ENCODE measurements at places on chromosomes 11 and 22.

DNA sequence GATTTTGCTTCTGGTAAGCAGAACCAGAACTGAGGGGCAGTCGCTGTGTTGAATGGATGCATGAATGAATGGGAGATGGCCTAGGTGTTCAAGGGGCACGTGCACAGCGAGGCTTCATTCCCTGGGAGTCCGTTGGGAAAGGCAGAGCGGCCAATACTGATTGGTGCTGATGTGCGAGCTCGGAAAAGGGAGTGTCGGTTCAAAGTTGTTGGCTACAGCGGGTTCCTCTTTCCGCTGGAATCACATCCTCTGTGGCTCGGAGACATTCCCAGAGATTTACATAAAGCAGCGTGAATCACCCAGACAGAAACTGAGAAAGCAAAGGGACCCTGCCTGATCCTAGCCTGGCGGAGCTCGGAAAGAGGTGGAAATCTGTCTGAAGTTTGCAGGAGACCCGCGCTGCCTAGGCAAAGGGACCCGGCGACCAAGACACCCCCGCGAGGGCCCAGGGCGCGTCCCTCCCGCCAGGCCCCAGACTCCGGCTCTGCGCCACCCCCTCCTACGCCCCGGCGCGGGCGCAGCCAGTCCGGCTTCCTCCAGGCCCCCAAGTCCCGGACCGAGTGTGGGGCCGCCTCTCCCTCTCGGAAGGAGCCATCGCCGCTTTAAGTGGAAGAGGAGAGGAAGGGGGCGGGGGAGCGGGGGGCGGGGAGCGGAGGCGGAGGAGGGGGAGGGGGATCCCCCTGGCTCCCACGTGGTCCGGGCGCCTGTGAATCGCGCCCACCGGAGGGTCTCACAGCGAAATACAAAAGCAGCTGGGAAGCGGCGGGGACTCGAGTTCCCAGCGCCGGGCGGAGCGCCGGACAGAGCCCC lies at the start of gene FJX1:
Gene FJX1, plus strand, starts transcription at position 774 of the 810 bp plus-strand sequence. CDS start 177 bp downstream, outside the sequence.
- DNase-seq = peak; percentile 31

DNA sequence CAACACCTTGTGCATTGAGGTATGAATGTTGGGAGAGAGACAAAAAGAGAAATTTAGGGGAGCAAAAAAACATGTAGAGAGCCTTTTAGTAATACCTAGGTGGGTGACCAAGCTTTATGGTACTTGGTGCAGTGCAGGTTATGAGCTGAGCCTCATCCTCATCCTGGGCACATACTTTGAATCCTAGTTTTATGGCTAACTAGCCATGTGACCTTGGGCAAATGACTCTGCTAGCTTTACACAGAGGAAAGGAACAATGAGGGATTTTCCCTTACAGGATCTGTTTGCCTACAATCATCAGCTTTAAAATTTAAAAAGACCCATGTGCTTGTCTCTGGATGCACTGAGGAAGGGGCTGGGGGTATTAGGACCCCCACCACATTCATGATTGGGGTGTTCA lies 187.8 kb upstream of the ISX start:
- no peak for DNase-seq

- DNase-seq = peak; percentile 82
Observed at GRCh38 chr22:20606041-20606783, 98.8 kb downstream of the MED15 start.

GRCh38 chr22:26689513-26690301 lies 32.3 kb downstream of the MIAT start:
- no peak for DNase-seq

- DNase-seq = no peak
Observed at GRCh38 chr22:35684270-35684700, 33.4 kb upstream of the APOL5 start.

DNA sequence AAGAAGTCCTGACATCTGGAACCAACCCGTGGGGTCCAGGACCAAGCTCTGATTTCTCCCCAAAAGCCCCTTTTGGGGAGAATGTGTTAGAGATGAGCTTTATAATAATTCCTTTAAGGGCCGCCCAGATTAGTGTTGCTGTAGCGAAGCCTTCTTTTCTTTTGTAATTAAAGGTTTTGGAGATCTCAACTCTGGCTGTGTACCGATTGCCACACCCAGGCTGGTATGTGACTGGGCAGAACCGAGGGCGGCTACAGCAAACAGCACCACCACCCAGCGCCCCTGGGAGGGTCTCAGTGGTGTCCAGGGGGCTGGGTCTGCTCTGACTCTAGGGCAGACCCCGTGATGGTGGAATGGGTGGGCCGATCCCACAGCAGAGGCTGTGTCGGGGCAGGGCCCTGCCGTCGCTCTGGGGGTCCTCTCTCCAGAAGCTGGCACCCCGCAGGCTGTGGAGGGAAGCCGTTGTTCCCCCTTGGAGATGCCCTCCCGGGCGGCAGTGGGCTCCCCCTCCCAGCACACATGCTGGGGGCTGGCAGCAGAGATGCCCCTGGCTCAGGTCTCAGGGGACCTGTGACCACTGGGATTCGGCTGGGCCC lies 31.0 kb downstream of the TPCN2 start:
- no peak for DNase-seq

GRCh38 chr11:64620381-64620971 lies 29.5 kb downstream of the SLC22A12 start:
- no peak for DNase-seq

DNA sequence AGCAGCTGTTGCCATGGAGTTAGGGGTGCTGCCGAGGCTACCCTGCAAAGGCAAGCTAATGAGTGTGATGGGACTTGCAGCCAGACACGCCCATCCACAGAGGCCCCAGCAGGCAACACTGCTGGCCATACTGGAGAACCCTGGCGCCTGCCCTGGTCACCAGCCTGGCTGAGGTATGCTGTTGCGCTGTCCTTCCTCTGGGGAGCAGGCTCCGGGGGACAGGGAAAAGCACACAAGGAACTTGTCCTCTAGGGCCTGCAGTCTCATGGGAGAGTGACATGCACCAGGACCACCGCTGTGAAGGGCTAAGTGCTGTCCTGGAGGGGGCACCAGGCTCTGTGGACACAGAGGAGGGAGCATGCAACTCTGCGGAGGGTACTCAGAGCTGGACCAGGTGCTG lies 35.8 kb downstream of the TOM1 start:
- no peak for DNase-seq

- no peak for DNase-seq
Observed at GRCh38 chr11:116255321-116255953, 517.4 kb downstream of the BUD13 start.

DNA sequence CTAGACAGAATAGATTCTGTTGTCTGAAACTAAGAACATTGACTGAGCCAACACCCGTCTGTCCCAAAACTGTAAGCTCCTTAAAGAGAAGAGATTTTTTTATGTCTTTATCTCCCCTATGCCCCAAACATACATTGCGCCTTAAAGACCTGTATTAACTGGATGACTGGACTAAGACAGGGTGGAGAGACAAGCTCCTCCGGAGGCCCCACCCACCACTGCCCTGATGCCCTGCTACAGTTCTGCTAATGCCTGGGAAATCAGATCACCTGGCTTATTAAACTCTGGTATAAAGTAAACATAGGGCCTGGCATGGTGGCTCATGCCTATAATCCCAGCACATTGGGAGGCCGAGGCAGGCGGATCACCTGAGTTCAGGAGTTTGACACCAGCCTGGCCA lies 203.7 kb downstream of the TENM4 start:
- DNase-seq = no peak

DNA sequence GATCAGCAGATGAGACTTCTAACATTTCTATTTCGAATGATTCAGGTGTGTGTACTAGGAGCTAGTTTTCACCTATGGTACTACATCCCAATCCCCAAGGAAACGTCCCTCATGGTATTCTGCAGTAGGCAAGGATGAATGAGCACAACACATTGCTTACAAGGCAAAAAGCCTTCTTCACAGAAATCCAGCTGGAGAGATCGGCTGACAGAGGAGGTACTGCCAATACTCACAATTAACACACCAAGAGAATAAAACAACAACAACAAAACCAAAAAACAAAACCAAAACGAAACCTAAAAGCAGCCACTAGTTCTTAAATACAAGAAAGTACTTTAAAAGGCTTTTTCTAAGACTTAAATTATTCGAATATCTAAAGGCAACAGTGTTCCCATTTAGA lies 101.4 kb downstream of the PICALM start:
- no peak for DNase-seq

DNA sequence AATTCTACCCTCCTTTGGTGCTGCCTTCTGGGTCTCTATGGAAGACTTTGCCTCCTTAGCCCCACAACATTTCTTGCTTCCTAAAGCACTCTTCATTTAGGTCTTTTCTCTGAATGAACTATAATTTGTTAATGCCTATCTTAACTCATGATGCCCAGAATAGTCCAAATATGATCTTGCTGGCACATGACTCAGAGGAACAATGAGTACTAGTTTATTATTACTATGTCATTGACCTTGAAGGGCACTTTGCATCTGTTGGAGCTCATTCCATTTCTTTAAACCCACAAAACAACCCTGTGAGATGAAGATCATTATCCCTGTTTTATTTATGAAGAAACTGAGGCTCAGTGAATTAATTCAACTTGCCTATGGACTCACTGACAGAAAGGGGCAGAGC lies 320.2 kb upstream of the PLET1 start:
- no peak for DNase-seq

- no peak for DNase-seq
Observed at GRCh38 chr11:61345954-61346843, 13.2 kb downstream of the TKFC start.

GRCh38 chr11:110268441-110268840 lies 28.0 kb downstream of the RDX start:
- DNase-seq = no peak

DNA sequence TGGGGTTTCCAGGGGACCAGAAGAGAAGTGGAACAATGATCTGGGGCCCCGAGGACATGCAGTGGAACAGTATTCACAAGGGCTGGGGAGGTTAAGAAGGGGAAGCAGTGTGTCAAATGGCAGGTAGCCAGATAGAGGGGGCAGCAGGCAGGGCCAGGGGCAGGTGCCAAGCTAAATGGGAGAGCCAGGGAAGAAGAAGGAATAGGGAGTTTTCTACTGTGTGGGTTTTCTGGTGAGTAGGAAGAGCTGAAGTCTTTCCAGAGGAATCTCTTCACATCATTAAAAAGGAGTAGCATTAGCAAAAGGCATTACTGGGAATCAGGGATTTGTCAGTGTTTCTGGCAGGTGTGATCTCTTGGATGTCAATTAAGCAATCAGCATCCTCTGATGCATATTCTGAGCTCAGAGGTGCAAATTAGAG lies 55.8 kb downstream of the IRAG1 start:
- DNase-seq = no peak

GRCh38 chr11:26830218-26830617 lies 108.4 kb upstream of the SLC5A12 start:
- DNase-seq = no peak

DNA sequence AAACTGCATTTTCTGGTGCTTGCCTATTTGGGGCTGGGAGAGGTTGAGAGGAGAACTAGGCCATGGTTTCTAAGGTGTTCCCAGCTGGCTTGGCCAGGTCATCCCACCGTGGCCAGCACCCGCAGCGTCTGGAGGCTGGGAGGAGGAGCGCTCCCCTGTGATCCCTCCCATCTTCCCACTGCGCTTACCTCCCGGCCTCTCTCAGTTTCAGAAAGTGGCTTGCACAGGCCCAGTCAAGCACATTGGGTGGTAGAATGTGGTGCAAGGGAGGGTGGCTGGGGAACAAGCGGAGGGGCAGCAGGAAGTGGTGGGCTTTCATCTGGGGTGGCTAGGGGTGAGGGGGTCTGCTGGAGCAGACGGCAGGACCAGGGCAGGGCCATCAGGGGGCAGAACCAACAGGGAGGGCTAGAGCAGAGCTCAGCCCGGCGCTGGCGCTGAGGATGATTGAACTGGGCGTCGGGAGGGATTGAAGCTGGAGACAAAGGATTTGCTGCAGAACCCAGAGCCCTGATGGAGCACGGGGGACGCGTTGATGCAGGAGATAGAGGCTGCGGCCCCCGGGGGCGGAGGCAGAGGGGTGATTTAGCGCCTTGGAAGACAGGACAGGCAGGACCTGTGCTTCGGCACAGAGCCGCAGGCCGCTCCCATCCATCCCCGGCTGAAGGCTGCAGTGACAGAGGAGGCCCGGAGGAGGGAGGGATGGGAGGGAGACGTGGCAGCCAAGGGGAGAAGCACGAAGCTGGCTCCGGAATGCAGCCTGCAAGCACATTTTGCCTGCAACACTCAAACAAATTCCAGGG lies 76.0 kb downstream of the TRIM29 start:
- no peak for DNase-seq

GRCh38 chr11:47259232-47259977 lies 1.6 kb downstream of the NR1H3 start:
- DNase-seq = peak; percentile 52

- peak; percentile 70 for DNase-seq
Observed at GRCh38 chr11:67118181-67118766, 789 bp upstream of the KDM2A start.

DNA sequence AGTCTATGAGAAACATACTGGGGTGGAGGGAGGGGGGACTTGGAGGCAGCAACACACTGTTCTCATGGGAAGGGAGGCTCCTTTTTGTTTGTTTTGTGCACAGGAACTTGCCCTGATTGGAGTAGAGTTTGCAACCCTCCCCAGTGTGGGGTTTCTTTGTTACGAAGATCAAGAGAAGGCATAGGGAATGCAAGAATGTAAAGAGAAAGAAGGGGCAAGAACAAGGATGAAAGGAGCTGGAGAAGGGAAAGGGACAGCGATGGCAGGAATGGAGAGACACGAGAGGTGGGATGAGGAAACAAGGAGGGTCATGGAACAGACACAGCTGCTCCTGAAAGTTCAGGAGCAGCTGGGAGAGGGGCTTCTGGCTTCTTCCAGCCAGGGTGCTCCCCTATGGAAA lies 611.7 kb downstream of the NTM start:
- DNase-seq = no peak

- no peak for DNase-seq
Observed at GRCh38 chr11:103648670-103649400, 387.6 kb upstream of the DDI1 start.

DNA sequence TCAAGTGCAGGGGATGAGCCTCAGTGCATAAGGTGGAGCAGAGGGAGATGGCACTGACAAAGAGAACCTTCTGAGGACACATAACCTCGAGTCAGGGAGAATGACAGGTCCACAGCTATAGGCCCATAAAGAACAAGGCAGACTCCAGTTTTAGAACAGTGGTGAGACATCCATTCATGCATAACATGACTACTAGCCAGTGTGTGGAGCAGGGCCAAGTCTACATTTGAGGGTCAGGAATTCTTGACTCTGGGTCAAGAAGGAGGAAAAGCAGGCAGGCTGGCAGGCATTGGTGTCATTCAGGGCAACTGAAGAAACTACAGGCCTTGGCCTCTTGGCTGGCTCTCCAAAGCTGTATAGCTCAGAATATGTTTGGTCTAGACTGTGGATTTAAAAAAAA lies 54.9 kb downstream of the MTNR1B start:
- no peak for DNase-seq

DNA sequence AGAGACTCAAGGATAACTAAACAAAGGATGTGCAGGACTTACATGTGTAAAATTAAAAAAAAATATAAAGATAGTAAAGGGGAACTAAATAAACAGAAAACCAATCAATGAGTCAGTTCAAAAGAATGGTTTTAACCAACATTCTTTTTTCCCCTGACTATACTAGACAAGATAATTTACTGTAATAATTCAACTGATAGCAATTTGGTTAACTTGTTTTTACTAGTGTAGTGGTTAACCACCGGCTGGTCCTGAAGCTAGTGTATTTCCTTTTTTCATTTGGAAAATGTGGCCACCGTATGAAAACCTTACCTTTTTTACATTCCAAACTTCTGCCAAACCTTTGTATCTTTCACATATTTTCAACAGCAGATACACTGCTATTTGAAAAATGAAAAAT lies 123.1 kb downstream of the ARHGAP42 start:
- no peak for DNase-seq

GRCh38 chr11:134515081-134515960 lies 103.3 kb upstream of the B3GAT1 start:
- DNase-seq = no peak

GRCh38 chr22:46201059-46201757 lies 48.9 kb downstream of the CDPF1 start:
- no peak for DNase-seq

GRCh38 chr11:95531116-95531515 lies 258.5 kb downstream of the FAM76B start:
- no peak for DNase-seq

All from CD4-positive, alpha-beta T cell treated with Interleukin-6 for 4 hours (primary cell).